Activated gamma-delta T cell treated with Interleukin-2 at 50 U/mL for 16 hours (primary cell): ENCODE measurements at places on chromosomes 7 and 10.

DNA sequence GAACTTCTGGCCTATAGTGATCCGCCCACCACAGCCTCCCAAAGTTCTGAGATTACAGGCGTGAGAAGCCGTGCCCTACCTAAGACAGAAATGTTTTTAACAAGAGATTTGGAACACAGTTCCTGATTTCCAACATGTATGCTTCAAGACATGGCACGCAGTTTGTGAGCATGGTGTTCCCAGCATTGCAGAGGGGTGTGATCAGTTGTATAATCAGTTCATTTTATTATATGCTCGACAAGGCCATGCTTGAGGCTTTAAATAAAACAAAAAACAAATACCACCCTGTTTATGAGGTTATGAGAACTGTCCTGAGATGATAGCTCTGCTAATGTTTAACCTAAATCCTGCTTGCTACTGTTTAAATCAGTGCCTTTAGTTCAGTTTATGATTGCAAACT is 60.2 kb downstream of the TASOR2 start:
- DNase-seq, result no peak

- DNase-seq, result no peak
Measured at GRCh38 chr7:158272509-158273137, 315.0 kb downstream of the PTPRN2 start.

GRCh38 chr10:97597778-97598177 is 8.3 kb downstream of the C10orf62 start:
- DNase-seq, result no peak

DNA sequence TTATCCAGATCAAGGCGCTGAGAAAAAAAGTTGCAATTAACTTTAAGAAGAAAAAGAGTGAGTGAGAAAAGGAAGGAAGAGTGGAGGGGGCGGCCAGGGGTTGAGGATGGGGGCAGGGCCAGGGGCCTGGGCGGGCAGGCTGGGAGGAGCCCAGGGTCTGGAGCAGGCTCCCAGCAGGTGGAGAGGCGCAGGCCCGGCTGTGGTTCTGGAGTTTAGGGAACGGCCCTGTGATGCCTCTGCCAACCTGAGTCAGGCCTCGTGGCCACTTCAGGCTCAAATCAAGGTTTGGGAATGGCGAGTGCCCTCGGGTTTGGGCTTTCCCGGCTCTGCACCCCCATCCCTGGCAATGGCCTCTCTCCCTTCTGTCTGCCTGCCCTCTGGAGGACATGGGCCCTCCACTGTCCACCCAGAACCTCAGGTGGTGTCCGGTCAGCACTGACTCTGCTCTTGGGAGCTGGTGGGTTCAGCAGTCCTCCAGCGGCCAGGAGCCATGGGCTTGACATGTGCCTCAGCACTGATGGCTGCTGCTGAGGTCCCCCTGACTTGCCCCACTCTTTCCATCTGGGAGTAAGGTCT is 41.0 kb upstream of the EMX2 start:
- no peak for DNase-seq

DNA sequence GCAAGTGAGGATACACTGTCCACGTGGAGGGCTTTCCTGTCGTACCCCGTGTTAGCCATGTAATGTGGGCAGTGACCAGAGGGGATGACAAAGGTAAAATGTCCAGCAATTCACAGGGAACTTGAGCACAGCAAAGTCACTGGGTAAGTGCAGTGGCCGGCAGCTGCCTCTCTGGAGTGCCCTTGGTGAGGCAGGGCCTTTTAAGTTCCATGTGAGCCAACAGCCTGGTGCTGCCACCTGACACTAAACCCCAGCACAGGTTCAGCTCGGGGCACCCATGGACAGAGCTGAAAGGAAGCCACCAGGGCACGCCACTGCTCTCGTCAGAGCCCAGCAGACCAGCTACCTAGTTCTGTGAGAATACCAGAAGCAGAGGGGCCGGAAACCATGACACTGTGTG is 168.3 kb downstream of the PRKAG2 start:
- no peak for DNase-seq

DNA sequence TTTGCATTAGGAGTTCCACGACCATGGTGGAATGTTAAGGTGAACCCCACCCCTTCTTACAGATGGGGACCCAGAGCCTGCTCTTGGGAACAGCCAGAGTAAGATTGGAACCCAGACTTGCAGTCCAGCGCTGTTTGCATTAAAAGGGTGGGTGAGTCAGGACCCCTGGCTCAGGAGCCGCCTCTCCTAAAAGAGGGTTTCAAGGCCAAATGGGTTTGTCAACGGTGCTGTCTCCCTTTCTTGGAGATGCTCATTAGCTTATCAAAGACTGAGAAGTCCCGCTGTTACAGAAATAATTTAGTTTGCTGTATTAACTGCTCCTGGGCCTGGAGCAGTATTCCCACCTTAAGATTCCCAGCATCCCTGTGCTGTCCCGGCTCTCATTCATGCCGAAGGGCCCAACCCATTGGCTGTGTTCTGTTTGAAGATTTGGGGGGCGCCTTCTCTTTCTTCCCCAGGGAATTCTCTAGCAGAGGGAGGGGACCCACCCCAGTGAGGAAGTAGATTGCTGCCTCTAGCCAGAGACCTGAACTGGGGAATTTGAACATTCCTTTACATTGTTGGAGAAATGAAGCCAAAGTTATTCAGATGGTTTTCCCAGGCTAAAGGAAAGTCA is 1.8 kb downstream of the MARVELD1 start:
- no peak for DNase-seq

GRCh38 chr7:26625286-26625685 is 239.1 kb downstream of the SKAP2 start:
- DNase-seq, result no peak
